ENCODE measurements at places on chromosomes 7 and 10.

- no peak for DNase-seq
Measured at GRCh38 chr7:12220389-12221046, 9.4 kb downstream of the TMEM106B start.

- DNase-seq: peak; percentile 76
Measured at GRCh38 chr10:89163265-89163995, 43.7 kb downstream of the CH25H start.

DNA sequence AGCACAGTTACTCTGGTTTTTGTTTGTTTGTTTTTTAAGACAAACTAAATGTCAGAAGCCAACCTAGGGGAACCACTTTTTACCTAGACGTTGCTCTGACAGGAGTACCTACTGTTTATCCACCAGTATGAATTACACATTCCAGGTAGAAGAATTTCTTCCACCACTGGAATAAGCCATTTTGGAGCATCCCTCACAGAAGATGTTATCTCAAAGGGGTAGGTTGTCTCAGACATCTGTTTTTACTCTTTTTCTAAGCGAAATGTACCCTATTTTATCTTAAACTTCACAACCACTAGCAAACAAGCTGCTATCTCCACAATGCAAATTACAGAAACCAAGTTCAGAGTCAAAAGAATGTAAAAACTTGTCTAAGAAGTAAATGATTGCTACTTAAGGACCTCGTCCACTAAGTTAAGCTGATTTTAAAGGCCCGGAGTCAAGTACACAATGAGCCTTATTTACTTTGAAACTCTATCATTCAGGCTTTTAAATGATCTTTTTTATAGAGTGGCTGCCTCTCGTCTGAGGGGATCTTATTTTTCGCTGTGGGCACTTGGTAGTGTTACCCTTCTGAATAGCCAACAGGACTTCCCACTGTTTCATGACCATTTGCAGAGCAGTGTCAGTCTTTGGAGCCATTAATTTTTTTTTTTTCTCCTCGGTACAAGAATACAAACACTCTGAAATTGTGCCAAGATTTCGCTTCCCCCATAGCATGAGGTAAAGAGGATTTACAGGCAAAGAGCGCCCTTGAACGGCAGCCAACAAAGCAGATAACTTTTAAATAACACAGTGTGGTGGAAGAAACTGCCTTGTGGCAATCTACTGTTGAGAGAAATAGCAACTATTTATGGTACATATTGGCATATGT lies 15.7 kb upstream of the ARMC3 start:
- no peak for DNase-seq

- DNase-seq: no peak
Measured at GRCh38 chr10:119620241-119621077, 23.7 kb upstream of the TIAL1 start.

GRCh38 chr10:114281461-114281860 lies 42.4 kb downstream of the VWA2 start:
- no peak for DNase-seq

- DNase-seq: no peak
Measured at GRCh38 chr10:48478980-48479811, 125.7 kb downstream of the ARHGAP22 start.

- no peak for DNase-seq
Measured at GRCh38 chr7:3607847-3608246, 306.8 kb downstream of the SDK1 start.

DNA sequence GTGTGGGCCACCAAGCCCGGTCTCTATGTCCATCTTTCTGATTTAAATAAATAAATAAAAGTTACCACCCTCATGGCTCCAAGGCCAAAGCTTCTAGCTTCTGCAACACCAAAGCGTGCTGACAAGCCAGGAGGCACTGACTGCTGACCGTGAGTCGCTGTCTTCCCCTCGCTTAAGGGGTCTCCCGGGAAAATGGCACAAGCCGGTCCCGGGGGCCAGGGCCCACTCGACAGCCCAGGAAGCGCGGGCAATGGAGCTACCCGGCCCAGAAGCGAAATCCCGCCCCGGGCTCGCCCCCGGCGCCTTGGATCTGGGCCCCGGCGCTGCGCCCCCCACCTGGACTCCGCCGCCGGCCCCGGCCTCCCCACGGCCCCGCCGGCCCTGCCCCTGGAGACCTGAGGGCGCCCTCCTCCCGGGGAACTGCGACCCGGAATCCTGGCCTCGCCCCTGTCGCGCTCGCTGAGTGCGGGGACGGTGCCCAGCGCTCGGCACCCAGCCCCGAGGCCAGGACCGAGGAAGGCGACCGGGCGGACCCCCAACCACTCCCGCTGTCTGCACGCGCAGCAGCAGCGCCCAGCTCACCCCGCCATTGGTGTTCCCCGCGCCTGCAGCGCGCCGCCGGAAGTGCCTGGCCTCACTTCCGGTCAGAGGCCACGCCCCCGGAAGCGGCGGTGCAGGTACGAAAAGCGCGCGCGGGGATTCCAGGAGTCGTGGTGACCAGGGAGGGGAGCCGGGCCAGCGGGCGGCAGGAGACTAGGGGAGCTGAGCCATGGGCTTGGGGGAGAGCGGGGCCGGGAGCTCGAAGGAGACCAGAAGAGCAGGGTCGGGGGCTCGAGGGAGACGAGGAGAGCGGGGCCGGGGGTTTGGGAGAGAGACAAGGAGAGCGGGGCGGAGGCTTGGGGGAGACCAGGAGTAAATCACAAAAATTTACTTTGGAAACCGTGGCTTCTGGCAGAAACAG lies at the start of the genes MRM2 and NUDT1:
Gene MRM2, minus strand, starts transcription at position 626 of the 961 bp plus-strand sequence. Its CDS starts 36 bp downstream, at position 590.
Gene NUDT1, plus strand, starts transcription at position 647 of the 961 bp plus-strand sequence. CDS start 2,349 bp downstream, outside the sequence.
- peak; percentile 93 for DNase-seq

DNA sequence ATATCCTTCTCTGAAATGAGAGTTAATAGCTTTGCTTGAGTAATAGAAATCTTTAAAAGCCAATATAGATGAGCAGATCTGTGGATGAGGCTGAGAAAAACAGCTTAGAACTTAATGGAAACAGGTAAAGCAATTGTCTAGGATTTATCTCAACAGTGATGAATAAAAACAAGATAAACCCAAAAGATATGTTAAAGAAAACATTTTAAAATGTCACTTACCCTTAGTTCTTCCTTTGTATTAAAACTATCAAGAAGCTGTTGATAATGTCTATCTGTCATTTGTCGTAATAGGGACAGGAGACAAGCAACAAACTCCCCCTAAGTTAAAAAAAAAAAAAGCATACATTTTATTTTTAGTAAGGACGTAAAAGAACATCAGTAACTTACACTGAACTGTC lies 272.1 kb upstream of the IMMP2L start:
- DNase-seq: no peak

DNA sequence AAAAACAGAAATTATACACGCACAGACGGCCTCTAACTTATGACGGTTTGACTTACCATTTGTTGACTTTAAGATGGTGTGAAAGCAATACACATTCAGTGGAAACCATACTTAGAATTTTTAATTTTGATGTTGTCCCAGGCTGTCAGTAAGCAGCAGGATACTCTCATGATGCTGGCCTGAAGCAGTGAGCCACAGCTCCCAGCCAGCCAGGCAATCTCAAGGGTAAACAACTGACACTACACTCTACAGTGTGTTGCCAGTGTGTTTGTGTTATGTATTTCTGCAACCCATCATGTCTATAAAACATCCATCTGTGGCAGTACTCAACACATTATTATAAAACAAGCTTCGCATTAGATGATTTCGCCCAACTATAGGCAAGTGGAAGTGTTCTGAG lies 747.5 kb downstream of the NRG3 start:
- DNase-seq: no peak

GRCh38 chr7:44965937-44966730 lies 12.7 kb downstream of the MYO1G start:
- no peak for DNase-seq

- peak; percentile 27 for DNase-seq
Measured at GRCh38 chr7:1691601-1692514, 21.8 kb downstream of the ELFN1 start.

DNA sequence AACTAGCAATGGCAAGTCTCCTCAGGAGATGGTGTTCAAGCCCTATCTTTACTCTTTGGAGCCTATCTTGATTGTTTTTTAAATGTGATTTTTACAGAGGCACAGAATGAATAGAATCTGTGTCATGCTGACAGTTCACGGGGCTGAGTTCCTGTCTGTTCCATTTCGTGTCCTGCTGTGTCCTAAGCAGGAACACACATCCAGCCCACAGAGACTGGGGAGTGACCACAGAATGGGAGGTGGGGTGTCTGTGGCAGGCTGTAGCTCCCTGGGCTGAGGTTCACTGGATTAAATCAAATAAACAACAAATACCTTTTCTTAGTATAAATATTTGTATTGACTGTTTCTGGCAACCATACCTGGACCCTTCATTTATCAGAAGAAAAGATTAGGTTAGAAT lies 73.4 kb upstream of the CARD11 start:
- peak; percentile 13 for DNase-seq

DNA sequence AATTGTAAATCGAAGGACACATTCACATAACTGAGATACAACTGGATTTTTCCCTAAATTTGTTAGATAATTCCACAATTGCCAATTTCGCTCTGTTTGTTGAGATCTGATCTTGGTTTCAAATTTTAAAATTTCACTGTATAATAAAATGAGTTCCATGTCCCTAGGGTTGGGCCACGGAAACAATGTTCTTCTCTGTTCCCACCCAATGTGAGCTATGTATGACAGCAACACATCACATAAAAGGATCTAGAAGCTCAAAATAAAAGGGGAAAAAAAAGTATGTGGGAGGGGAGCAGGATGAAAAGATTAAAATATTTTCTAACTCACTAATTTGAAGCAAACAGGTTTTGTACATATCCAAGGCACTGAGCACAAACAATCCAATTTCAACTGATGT lies 287.8 kb upstream of the MKLN1 start:
- DNase-seq: no peak

GRCh38 chr7:5455581-5456219 lies 32.1 kb upstream of the TNRC18 start:
- DNase-seq: no peak

DNA sequence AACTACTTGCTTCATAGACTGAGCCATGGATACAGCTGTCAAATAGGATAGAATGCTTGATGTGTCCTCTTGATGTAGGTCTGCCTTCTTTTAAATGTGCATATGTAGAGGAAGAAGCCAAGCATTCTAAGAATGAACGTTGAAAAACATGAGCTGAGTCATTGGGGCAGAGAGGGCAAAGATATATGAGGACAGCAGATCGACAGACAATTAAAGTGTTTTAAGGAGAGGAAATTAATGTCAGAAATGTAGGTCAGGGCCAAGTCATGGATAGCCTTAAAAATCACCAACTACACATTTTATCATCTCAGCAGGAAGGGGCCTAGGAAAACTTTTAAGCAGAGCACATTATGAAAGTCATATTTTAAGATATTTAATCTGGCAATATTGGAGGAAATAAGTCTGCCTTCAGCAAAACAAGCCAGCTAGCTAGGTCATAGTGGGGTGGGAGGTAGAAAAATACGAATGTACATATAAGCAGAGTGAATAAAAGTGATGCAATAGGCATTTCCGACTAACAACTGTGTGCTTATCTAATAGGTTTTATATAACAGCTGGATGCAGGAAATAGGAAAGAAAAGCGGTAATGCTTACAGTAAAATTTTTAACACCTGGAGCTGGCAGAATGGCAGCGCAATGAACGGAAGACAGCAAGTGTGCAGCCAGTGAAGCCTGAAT lies 638.3 kb upstream of the TPK1 start:
- DNase-seq: no peak

GRCh38 chr7:29401769-29402168 lies 161.9 kb upstream of the PRR15 start:
- no peak for DNase-seq

DNA sequence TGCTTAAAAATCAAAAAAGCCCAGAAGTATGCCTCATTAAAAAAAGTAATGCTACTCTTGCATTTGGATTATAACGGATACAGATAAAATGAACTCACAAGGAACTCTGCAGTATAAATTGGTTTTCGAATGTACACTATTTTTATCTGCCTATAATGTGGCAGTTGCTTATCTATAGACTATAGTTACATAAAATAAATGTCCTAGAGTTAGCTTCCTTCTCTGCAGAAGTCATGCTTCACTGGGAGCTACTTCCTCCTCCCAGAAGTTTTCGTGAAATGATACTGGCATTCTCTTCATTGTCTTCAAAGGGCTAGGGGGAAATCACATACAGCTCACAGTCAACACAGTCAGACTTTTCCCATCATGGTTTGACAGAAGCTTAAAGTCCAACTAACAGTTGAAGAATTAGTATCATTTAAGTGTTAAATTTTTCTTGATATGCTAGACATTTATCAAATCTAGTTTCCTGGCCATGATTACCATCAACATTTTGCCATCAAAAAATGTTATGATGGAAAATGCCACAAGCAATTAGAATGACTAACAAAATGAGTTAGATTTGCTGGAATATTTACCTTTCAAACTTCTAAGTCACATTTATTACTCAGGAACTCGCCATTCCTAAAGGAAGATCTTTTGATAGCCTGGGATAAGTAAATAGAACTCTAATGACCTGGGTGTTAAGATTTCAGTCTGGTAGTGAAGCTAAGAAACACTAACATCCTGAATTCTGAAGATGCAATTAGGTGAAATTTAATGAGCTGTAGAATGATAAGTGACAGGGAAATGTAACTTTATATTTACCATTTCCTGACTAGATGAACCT lies 87.3 kb upstream of the TRIL start:
- DNase-seq: no peak

- no peak for DNase-seq
Measured at GRCh38 chr10:14433147-14433546, 102.4 kb upstream of the FRMD4A start.

GRCh38 chr7:25646726-25647413 lies 418.6 kb upstream of the NPVF start:
- no peak for DNase-seq

- no peak for DNase-seq
Measured at GRCh38 chr10:97512993-97513392, 14.3 kb downstream of the UBTD1 start.

DNA sequence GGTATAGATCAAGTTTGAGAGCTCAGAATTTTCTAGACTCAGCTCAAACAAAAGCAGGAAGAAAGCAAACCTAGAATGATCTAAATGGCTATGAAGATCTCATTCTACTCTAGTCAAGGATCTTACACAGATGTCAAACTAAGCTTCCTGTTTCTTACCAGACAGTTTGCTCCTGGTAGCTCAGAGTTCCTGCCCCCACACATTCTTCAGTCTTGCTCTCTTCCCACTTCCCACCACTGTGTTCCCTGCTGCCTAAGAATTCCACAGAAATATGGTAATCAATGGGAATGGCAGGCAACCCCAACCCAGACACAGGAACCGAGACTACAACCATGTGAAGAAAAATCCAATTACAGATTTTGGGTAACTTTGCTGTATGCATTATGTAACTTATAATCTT lies 133.4 kb upstream of the PTN start:
- DNase-seq: no peak
